ENCODE measurements at places on chromosomes 1 and 21.

GRCh38 chr1:36251794-36252481 lies 27.7 kb downstream of the THRAP3 start:
- DNase-seq = no peak

GRCh38 chr1:12029720-12030339 lies 10.5 kb downstream of the MIIP start:
- no peak for DNase-seq

DNA sequence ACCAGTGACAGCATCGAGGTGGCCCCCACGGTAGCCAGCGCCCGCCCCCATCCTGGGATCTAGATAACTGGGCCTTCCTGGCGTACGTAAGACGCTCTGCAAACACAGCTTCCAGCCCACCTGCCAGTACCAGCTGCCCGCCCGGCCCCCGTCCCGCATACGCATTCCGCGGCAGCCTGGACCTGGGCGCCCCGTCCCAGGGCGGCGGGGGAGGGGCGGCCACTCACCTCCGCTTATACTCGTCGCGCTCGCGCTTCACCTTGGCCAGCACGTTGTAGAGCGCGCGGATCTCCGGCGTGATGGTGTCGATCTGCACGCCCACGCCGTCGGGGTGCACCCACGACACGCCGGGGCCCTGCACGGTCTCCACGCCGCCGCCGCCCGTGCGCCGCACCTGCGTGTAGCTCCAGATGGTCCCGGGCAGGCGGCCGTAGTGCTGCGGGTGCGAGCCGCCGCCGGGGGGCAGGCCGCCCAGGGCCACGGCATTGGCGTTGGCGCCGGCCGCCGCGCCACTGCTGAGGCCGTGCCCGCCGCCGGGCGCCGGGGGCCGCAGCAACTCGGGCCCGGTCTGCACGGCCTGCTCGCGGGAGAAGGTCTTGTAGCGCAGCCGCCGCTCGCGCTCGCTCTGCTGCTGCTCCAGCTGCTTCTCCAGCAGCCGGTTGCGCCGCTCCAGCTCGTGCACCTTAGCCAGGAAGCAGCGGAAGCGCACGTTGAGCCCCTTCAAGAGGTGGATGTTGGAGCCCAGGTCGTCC lies 859 bp downstream of the IFFO2 start:
- DNase-seq = no peak

DNA sequence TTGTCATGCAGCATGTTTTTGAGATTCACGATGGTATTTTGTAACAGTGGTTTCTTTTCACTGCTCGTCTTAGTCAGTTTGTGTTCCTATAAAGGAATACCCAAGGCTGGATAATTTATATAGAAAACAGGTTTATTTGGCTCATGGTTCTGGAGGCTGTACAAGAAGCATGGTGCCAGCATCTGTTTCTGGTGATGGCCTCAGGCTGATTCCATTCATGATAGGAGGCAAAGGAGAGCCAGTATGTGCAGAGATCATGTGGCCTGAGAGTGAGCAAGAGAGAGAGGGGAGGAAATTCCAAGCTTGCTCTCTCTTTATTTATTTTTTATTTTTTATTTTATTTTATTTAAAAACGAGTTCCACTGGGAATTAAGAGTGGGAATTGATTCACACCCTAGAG lies 2.0 kb upstream of the C21orf91 start:
- DNase-seq = no peak

DNA sequence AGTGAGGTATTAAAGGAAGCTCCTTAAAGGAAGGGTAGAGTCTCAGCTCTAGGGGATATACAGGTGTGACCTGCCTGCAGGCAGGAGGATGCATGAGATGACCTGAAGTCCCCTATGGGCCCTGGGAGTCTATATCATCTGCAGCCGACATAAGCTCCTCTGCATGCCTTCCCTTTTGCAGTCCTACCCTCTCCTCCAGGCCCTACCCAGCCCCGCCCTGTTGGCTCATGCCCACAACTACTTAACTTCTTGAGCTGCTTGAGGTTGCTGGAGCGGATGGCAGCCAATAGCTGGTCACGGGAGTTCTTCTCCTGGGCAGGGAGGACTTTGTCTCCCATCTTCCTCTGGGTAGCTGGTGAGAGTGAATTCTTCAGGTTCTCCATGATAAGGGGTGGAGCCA lies 10.3 kb downstream of the SHISA4 start:
- no peak for DNase-seq

GRCh38 chr21:45379901-45380330 lies 25.0 kb upstream of the COL18A1 start:
- no peak for DNase-seq

GRCh38 chr1:184930232-184930631 lies 44.1 kb downstream of the NIBAN1 start:
- no peak for DNase-seq

GRCh38 chr1:59504276-59504675 lies 207.4 kb downstream of the FGGY start:
- no peak for DNase-seq

- no peak for DNase-seq
Observed at GRCh38 chr1:225822655-225823403, 12.9 kb downstream of the EPHX1 start.

- DNase-seq = no peak
Observed at GRCh38 chr1:33402206-33402605, 28.7 kb downstream of the PHC2 start.

DNA sequence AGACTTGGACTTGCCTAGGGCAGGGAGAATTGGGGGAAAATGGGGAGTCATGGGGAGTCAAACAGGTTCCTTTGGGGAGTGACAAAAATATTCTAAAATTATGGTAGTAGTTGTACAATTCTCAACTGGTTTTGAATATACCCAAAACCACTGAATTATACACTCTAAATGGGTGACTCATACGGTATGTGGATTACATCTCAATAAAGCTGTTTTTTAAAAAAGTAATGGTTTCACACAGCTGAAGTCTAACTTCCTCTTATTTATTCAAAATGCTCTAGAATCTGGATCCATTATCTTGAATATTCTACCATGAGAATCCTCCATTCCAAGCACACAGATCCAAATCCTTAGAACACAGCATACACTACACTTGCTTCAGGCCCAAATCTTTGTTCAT lies 11.1 kb downstream of the EIF4G3 start:
- DNase-seq = no peak

DNA sequence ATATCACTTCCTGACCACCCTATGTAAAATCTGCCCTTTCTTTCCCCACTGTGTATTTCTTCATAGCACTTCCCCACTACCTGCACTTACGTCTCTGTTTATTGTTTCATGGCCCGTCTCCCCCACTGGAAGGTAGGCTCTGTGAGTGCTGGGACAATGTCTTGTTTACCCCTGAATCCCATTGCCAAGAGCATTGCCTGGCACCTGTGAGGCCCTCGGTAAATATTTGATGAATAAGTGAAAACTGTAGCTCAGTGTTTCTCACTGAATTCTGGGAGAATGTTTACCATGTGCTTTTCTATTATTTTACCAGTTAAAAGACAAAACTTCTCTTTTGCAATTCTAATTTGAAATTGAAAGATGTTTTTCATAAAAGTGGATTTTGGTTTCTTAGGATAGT lies 11.8 kb downstream of the NFASC start:
- DNase-seq = no peak

- DNase-seq = no peak
Observed at GRCh38 chr1:1337793-1338147, 6.7 kb downstream of the TAS1R3 start.

DNA sequence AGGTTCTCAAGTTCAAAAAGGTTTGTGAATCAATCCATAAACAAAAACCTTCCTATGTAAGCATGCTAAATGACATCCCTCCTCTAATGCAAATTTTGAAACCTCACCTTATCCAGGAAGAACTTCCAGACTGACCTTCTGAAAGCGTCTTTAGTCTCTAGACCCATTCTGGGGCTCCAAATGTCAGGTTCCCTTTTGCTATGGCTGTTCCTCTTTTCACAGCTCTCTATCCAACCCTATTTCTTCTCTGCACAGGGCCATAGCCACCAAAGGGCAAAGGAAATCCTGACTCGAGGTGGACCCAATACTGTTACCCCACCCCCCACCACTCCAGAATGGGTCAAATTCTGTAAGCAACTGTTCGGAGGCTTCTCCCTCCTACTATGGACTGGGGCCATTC lies 3.4 kb downstream of the ATP1A4 start:
- DNase-seq = no peak
